ENCODE measurements at places on chromosomes 5 and 9. TPM values are rescaled to one million over a fixed set of nuclear protein-coding genes. Genes with fewer than 3 reads are reported as not detected.
A peak's percentile ranks its signal among the peaks of the same experiment; 100 is the strongest.

DNA sequence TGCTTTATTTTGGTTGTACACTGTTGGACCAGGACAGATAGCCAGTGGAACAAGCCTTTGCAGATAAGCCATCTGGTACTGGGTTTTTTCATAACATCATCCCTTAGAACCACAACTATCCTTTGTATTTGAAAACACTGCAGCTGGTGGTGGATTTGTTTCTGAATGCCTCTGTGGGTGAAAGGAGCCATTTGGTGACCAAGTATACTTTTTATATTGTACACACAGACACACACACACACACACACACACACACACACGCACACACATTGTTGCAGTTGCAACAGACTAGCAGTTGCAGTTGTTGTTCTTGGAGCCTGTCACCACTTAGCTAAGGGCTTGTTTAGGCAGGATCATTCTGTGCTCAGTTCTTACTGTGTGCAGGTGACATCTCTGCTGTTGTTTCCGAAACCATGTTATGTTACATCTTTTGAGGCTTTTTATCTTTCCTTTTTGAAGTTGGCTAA is 22.9 kb upstream of the CAVIN4 start:
- H3K4me3 ChIP-seq: no peak overlapping the region
- peaks cover 13% of the 10 kb centered on the region for H3K36me3 ChIP-seq
- no peaks in the 10 kb centered on the region for H3K4me1 ChIP-seq
- H3K27me3 ChIP-seq: no peaks in the 10 kb centered on the region
- H3K27ac ChIP-seq: no peak overlapping the region

Gene SETD9
- 11.8 TPM for total RNA-seq

DNA sequence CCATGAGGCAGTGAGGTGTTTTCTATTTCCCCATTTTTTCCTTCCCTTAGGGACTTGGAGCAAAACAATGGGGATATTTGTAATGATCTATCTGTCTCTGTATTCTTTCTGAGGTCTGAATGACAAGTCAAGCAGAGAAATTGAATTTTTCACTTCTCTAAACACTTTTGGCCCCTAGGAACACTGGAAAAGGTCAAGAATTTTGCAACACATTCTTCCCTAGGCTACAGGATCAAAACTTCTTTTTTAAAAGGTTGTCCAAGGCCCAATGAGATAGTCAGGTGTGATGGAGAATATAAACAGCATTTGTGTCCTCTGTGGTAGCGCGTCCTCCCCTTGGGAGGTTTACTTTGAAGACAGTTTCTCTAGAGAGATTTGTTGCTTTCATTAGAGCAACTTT is 620.5 kb downstream of the TLR4 start:
- no peaks in the 10 kb centered on the region for H3K27me3 ChIP-seq
- no peak for ATAC-seq
- H3K27ac ChIP-seq: no peak overlapping the region
- no peaks in the 10 kb centered on the region for H3K36me3 ChIP-seq
- H3K4me3 ChIP-seq: no peak overlapping the region

- peak overlapping the region; percentile 92 for H3K27ac ChIP-seq
- H3K4me3 ChIP-seq: peak overlapping the region; percentile 74
- H3K4me1 ChIP-seq: no peaks in the 10 kb centered on the region
Observed at GRCh38 chr9:22447618-22448305, 1.1 kb downstream of the DMRTA1 start.

Gene FREM1
- total RNA-seq: 4.8 TPM

GRCh38 chr9:4077499-4078102 is 222.3 kb downstream of the GLIS3 start:
- H3K4me1 ChIP-seq: peaks cover 21% of the 10 kb centered on the region
- no peaks in the 10 kb centered on the region for H3K36me3 ChIP-seq
- no peak overlapping the region for H3K4me3 ChIP-seq
- peak; percentile 91 for ATAC-seq

DNA sequence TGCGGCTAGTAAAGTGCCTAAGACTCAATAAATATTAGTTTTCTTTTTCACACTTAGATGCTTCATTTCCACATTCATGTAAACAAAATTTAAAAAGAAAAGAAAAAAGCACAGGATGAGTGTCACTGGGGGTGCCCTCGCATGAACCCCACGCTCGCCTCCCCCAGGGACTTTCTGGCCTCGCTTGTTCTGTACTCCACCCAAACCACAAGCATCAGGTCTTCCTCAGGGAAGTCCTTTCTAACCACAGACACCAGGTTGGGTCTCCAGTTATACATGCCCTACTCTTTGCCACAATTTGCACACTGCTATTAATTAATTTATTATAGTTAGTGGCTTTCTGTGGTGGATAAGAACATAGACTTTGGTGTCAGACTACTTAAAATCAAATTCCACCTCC is 92.4 kb downstream of the RORB start:
- no peak overlapping the region for H3K27ac ChIP-seq
- no peak for ATAC-seq
- no peaks in the 10 kb centered on the region for H3K36me3 ChIP-seq

DNA sequence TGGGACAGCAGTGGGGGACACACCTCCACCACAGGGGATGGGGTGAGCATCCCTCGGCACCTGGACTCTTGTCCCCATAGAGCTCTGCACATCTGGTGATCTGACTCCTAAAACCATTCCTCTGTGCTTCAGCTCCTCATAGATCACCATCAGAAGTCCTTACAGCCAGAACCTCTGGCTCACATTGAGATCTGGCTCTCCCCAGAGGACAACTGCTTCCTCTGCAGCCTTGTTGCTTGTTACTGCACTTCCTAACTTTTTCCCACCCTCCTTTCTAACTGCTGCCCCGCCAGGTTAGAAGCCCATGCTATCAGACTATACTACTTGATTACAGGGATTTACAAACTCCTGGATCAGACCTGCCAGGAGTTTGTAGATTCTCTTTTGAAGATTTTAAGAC is 64.5 kb downstream of the ARSB start:
- H3K4me1 ChIP-seq: no peaks in the 10 kb centered on the region
- no peak for ATAC-seq
- no peaks in the 10 kb centered on the region for H3K27me3 ChIP-seq
- H3K27ac ChIP-seq: no peak overlapping the region

Measured in gastroesophageal sphincter (tissue), 4 donors.